ENCODE measurements at places on chromosomes 5 and 9.

DNA sequence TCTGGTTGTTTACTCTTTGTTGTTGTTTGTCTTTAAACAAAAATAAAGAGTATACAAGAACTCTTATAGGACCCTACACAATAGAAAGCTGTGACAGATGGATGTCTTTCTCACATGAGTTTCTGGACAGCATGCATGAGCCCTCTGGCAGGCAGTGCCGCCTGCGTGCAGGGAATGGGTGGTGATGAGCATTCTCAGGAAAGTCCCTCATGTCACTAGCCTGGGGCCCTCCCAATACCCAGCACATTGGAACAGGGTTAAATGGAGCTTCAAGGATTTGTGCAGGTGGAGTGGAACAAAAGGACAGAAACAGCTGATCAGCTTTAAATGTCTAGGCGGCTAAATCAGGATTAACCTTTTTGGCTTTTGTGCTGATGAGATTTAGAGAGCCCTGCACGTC, 181.0 kb upstream of the CD180 start:
- DNase-seq: peak; percentile 5

GRCh38 chr9:136204838-136205706, at the start of gene LHX3:
Gene LHX3, minus strand, starts transcription at chr9:136205128. Its CDS starts 116 bp downstream, at chr9:136205012.
- no peak for DNase-seq

GRCh38 chr9:89988458-89988857, 383.6 kb downstream of the GADD45G start:
- DNase-seq: no peak

- no peak for DNase-seq
Measured at GRCh38 chr9:137505421-137506140, 44.6 kb downstream of the PNPLA7 start.

DNA sequence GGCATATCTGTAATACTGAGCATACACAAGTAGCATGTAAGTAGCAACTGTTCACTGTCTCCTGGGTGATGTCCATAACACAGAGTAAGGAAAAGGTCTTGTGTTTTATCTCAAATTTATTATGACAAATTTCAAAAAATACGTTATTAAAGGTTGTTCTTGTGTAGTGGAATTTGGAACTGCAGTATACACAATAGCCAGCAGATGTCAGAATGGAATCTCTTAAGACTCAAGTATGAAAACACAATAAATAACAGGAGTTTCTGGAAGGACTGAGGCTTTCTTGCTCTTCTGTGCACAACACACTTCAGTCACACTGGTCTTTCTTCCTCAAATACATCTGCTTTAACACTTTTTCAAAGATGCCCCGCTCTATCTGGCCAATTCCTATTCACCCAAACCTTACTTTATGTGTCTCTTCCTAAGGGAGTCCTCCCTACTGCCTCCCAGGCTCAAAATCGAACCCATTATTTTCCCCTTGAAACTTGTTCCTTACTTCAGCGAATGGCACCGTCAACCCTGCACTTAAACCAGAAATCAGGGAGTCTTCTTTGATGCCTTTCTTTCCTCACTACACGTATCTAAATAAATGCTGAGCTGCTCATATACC, 6.5 kb upstream of the FBXO10 start:
- DNase-seq: no peak
